ENCODE measurements at places on chromosomes 11 and 22. TPM values are rescaled to one million over a fixed set of nuclear protein-coding genes. Genes with fewer than 3 reads are reported as not detected.

DNA sequence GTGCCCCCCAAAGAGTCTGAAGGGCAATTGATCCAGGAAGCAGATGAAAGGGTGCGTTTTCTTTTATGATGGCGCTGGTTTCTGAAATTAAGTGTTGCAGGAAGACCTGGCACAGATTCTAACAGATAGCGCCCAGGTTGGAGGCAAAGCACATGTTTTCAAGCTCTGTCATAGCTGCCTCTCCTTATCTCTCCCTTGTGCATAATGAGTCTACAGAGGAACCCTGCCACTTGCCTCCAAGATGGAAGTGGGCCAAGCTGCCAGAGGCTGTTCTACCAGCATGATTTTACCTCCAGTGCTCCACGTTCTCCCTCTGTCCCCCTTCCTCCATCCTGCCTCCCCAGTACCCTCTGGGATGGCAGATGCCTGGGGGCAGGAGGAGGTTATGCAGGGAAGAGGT, 30.0 kb upstream of the TLCD5 start:
- no peak for DNase-seq

The PIM3 gene
- total RNA-seq, result 79.7 TPM

GRCh38 chr22:19178065-19178656, 375 bp downstream of the SLC25A1 start:
- peak; percentile 67 for DNase-seq

DNA sequence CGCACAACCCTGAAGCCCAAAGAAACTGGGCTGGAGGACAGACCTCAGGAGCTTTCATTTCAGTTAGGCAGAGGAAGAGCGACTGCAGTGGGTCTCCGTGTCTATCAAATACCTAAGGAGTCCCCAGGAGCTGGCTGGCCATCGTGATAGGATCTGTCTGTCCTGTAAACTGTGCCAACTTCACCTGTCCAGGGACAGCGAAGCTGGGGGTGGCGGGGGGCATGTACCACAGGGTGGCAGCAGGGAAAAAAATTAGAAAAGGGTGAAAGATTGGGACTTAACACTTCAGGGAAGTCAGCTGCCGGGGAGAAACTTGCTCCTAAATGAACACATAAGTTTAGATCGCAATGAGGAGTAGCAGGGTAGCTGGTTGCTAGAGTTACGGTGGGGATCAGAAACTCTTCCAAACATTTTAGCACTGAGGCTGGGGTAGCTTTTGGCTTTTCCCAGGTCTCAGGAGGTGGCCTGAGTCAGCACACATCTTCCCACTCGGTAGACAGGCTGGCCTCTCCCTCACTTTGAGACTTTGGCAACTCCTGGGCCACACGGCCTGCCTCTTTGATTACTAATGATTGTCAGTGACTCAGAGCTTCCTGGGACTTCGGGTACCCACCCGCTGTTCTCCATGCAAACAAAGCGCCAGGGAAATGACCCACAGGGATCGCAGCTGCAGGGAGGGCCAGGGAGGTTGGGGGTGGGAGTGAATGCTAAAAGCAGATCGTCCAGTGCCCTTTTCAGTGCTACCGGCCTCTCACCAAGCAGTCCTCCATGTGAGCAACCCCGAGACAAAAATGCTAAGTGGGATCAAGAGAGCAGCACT, 2.9 kb upstream of the MTFP1 start:
- no peak for DNase-seq

- DNase-seq, result no peak
Observed at GRCh38 chr11:16338393-16338792, 18.0 kb downstream of the SOX6 start.

DNA sequence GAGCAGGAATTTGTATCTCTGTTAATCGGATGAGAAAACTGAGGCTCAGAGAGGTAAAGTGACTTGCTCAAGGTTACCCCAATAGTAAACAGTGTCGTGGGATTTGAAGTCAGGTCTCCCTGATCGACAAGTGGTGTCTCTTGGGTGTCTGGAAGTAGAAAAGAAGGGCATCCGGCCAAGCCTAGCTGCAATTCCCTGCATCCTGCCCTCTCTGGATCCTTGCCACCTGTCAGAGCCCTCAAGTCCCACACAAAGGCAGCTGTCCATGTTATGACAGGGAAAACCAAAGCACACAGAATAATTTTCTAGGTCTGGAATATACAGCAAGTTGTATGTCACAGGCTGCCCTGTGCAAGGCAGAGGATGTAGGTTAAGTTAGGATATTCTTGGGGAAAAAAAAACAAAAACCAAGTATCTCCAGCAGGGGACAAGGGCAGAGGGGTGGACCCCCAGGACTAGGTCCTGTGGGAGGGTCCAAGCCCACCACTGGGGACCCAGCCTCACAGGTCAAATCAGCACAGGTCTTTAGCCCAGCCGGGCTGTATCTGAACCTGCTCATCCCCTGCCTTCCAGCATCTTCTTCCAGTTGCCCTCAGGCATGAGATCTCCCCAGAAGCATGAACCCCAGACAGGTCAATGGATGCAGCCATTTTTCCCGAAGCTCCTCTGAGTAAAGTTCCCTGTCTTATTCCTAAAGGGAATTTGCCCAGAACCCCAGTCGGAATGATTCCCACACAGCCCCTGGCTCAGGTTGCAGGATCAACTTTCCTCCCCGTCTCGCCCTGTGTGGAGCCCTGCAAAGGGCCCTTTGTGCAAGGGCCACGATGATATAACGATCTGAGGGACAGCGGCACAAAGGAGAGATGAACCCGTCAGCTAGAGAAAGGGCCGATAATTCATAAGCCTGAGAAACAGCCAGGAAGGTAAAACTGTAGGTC, 15.0 kb downstream of the USH1C start:
- DNase-seq, result no peak

The CST6 gene
- total RNA-seq, result not detected

GRCh38 chr11:33723238-33723881, 12.9 kb downstream of the CD59 start:
- no peak for DNase-seq

- DNase-seq, result no peak
Observed at GRCh38 chr11:43735961-43736360, 55.4 kb downstream of the HSD17B12 start.

The MRGPRF gene
- not detected for total RNA-seq

DNA sequence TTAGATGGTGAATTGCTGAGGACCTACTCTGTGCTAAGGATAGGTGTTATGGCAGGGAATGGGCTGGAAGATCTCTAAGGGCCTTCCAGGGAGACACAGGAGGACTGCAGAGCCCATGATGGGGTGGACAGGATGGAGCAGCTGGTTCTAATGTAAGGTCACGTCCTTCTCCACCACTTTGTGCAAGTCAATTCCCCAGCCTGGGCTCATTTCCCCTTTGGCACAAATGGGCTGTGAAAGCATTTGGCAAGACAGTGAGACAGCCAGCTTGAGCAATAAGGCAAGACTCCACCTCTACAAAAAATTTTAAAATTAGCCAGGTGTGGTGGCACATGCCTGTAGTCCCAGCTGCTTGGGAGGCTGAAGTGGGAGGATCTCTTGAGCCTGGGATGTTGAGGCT, 81.4 kb upstream of the THY1 start:
- no peak for DNase-seq

The C22orf42 gene
- not detected for total RNA-seq

DNA sequence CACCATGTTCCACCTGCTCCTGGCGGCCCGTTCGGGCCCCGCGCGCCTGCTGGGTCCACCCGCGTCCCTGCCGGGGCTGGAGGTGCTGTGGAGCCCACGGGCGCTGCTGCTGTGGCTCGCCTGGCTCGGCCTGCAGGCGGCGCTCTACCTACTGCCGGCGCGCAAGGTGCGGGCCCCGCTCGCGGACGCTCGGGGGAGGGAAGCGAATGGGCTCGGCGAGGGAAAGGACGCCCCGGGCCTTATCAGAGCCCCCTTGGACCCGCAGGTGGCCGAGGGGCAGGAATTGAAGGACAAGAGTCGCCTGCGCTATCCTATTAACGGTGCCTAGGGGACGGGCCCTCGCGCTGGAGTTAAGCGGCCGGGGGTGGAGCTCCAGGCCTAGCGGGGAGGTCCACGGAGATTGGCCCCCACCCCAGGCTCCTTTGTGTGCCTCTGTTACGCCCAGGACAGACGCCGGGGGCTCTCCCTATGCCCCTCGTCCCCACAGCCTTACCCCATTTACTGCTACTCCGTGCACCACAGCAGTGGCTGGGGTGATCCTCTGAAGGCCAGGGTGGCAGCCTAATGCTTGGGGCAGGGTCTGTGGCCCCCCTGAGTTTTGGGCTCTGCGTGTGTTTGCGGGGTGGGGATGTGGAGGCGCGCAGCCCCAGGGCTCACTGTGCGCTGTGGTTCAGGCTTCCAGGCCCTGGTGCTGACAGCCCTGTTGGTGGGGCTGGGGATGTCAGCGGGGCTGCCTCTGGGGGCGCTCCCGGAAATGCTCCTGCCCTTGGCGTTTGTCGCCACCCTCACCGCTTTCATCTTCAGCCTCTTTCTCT, 1.1 kb downstream of the TM7SF2 start:
- DNase-seq, result peak; percentile 84

- no peak for DNase-seq
Observed at GRCh38 chr11:36672815-36673450, 74.9 kb upstream of the RAG2 start.

DNA sequence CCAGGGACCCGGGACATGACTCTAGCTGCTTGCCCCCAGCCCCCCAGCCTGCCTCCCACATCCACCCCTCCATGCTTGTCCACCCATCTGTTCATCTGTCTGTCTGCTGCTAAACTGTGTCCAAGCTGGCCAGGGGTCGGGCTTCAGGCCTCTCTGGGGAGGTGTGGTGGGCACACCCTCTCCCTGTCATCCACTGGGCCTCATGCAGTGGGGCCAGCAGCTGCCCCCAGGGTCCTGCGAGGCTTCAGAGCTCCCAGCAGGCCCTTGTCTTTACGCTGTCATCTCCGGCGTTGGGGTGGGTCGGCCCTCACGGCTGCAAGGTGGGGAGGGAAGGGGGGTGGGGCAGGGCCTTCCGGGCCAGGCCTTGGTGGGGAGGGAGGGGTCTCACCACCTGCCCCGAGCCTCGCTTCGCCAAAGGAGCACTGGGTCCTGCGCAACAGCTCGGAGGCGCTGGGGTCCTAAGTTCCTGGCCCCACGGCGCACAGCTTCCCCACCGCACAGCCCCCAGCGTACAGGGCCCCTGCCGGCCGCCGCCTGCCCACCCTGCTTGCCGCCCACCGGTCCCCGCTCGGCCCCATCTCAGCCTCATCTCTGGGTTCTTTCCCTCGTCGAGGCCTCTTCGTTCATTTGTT, 26.7 kb downstream of the MOB2 start:
- DNase-seq, result no peak

The AKIP1 gene
- total RNA-seq, result 29.8 TPM

DNA sequence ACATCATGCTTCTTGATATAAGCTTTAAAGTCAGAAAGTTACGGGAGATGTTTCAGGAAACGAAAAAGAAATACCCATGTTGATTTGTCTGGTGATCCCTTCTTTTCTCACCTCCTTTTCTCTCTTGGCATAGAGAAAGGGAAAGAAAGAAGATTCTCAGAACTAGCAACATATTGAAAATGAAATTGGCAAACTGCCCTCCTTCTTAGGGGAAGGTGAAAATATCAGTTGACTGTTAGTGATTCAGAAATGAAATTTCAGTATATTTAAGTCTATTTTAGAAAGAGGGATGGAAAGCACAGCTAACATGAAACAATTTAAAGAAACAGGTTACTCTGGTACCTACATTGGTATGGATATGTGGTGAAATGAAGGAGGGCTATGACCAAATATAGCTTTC, 918.1 kb downstream of the METTL15 start:
- DNase-seq, result no peak

GRCh38 chr11:22194907-22195306, 2.0 kb downstream of the ANO5 start:
- DNase-seq, result no peak

The OR51M1 gene
- not detected for total RNA-seq

GRCh38 chr22:40654522-40655167, 18.1 kb upstream of the MRTFA start:
- no peak for DNase-seq

- no peak for DNase-seq
Observed at GRCh38 chr22:47659467-47660223, 897.2 kb downstream of the TBC1D22A start.

GRCh38 chr11:130475426-130476053, 27.1 kb downstream of the ADAMTS15 start:
- DNase-seq, result peak; percentile 11

The MMP12 gene
- total RNA-seq, result not detected

DNA sequence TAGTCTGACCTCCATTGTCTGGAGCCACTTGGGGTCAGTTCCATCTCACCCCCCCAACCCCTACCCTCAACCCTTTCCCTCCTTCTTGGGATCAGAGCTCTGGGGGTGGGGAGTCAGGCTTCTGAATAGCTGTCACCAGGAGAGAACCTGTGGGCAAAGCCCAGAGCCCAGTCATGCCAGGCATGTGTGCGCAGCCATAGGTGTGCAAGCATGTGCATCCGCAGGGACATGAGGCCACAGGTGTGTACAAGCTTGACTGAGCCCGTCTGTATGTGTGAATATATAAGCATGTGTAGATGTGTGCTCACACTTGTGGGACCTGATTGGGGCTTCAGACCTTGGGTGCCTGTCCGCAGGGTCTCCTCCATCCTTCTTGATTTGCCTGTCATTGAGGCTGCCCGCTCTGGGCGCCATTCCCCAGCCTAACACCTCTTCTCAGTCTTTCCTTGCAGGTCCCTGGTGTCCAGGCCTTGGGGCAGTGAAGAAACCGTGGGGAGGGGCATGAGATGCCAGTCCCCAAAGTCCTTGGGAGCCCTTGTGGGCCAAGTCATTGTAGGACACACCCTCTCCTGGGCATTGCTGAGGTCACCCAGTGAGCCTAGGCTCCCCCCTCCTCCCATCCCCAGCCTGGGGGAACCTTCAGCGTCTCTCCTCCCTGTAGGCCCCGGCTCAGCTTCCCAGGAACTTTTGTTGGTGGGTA, 9.0 kb downstream of the ATG16L2 start:
- DNase-seq, result no peak

GRCh38 chr22:44424867-44425693, 73.0 kb downstream of the RTL6 start:
- no peak for DNase-seq

GRCh38 chr11:119436093-119436492, 13.1 kb upstream of the THY1 start:
- no peak for DNase-seq

DNA sequence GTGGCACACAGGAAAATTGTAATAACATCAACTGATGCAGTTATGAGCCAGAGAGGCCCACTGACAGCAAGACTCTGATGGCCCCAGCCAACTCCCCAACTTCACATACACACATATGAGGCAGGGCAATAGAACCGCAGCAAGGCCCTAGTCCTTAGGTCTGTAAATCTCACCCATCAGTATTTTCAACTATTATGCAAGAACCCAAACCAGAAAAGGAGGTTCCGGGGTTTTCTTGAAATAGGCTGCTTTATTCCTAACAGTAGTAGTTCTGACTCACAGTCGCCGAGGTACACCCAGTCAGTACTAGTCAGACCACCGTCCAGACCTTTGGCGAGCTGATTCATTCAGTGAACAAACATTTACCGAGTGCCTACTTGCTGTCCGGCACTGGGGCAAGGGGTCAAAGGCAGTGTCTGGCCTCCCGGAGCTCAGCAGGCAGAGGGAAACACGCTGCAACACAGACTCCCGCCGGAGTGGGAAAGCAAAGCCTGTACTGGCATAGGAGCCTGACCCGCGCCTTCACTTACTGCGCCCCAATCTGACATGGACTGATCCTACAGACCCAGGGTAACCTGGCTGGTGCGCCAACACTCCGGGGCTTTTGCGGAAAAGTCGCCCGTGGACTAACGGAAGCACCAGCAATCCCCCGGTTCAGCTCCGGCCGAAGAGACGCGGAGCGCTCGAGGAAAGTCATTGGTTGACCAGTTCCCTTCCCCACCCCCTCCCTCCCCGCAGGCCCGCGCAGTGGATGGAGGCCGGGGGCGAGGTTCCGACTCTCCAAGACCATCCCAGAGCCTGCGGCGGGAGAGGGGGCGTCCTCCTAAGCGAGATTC, 1.3 kb downstream of the PLEKHA7 start:
- DNase-seq, result no peak

The GTSE1 gene
- 91.9 TPM for total RNA-seq

GRCh38 chr11:112785719-112786118, 175.5 kb upstream of the NCAM1 start:
- no peak for DNase-seq

The RASD2 gene
- 0.09 TPM for total RNA-seq
